ENCODE measurements at places on chromosomes 13 and 19. TPM values are rescaled to one million over a fixed set of nuclear protein-coding genes. Genes with fewer than 3 reads are reported as not detected.

Gene GRIN2D
- 0.15 TPM for total RNA-seq

Gene CAMSAP3
- 25.6 TPM for total RNA-seq

Gene CPAMD8
- 60.0 TPM for total RNA-seq

Gene ZNF534
- total RNA-seq = not detected

Gene XAB2
- 69.0 TPM for total RNA-seq

Gene RASIP1
- total RNA-seq = 24.6 TPM

GRCh38 chr13:91291078-91291477 lies 56.4 kb upstream of the MIR17HG start:
- DNase-seq = no peak

- DNase-seq = no peak
These were observed 303.1 kb downstream of the IRS2 start for GRCh38 chr13:109483284-109483683.

DNA sequence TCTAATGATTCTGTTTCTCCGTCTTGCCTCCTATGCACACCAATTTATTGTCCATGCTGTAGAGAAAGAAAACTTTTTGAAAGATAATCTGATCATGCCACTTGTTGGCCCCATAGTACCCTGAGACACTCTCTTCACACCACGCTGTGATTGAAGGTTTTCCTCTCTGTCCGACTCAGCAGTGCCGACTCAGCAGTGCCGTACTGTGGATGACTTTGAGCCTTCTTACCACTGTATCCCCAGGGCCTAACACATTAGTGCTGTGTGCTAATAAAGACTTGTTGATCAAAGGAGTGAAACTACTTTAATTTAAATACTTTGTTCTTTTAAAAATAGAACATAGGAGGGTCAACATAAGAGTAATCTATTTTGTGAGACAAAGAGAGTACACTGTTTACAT lies 429.6 kb downstream of the KLF12 start:
- DNase-seq = no peak

DNA sequence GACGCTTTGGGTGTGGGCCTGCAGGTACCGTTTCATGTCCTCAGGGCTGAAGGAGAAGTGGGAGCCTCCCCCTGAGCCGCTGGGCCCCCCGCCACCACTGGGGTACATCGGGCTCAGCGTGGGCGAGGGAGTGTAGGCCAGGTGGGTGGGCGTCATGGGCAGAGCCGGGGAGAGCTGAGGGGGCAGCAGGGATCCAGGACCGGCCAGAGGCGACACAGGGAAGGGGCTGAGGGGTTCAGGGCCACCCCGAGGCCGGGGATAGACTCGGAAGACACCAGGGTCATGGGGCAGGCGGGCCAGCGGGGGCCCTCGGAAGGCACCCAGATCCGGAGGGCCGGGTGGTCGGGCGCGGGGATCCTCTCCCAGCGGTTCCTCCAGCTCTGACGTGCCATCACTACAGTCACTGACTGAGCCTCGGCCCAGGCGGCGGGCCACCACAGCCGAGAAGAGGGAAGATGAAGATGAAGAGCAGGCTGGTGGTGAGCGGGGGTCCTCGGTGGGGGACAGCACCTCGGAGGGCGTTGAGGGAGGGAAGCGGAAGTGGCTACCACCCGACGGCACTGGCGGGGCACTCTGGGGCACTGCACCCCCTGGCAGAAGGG lies 5.7 kb downstream of the ERF start:
- peak; percentile 82 for DNase-seq

DNA sequence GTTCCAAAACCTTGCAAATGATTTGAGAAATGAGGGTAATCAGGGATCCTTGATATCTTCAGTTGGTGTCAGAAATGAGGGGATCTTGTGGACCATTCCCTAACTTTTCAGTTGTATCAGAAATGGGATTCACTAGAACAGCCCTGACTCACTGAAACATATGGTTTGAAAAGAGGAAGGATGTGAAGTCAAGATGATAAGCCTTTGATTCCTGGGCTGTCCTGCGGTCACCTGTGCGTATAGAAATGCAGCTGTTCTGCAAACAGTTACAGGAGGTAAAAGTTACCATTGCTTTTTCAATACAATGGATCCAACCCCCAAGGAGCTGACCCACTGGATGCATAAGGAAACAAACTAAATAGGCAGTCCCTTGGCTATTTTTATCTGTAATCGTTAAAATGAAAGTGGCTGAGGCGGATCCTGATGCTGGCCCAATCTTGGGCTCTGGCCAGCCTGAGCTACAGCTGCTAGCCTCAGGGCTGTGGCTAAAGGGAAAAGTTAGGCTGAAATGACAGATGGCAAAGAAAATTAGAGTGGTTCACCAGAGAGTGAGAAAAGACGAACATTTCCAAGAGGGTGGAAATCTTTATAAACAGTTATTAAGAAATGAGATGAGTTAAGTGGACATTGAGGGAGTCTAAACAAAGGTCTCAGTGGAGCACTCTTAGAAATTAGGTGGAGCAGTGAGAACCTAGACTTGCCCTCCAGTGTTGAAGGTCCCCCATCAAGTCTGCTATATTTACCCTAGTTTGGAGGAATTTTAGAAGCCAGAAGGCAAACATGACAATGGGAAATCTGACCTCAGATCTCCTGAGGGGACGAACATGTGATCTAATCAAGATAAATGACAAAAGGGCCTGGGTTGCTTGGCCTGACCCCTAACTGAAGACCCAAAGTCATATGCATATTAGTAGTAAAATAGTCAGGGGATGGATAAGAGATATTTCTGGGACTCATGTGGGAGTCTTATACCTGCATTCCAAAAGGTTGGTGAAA lies 7.6 kb downstream of the SIGLECL1 start:
- no peak for DNase-seq

- no peak for DNase-seq
These were observed 115.3 kb downstream of the RBM26 start for GRCh38 chr13:79290595-79291244.

Measured in upper lobe of left lung (tissue), 6 donors.